Spleen (tissue), 13 donors: ENCODE measurements at places on chromosomes 11 and 22.
A peak's percentile ranks its signal among the peaks of the same experiment; 100 is the strongest.

DNA sequence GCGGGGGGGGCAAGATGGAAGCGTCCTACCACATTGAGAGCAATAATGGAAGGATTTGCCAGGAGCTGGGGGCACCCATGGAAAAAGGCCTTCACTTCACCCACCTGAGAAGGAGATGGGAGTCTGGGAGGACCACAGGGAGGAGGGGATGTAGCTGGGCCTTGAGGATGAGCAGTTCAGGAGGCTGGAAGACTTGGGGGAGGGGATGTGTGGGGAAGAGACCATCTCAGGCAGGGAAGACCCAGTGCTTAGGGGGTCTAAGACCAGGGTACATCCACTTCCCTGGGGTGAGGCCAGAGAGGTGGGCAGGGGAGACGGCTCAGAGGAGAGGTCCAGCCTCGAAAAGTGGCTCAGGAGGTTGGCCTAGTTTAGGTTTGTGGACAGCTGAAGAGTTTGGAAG is 71.3 kb upstream of the TCF20 start:
- no peak for DNase-seq

DNA sequence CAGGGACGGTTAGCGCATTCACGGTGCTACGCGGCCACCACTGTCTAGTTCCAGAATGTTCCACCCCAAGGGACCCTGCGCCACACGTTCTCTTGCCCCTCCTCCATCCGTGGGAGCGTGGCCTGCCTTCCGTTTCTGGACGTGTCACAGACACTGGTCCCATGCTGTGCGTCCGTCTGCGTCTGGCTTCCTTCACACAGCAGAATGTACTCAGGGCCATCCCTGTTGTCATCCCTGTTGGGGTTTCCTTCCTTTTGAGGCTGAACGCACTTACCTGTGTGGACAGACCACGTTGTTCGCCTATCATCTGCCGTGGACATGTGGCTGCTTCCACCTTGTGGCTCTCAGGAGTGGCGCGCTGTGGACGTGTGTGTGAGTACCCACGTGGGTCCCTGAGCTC is 24.9 kb downstream of the BRSK2 start:
- no peak for DNase-seq

GRCh38 chr11:72333661-72334060 is 89.7 kb upstream of the PHOX2A start:
- no peak for DNase-seq

DNA sequence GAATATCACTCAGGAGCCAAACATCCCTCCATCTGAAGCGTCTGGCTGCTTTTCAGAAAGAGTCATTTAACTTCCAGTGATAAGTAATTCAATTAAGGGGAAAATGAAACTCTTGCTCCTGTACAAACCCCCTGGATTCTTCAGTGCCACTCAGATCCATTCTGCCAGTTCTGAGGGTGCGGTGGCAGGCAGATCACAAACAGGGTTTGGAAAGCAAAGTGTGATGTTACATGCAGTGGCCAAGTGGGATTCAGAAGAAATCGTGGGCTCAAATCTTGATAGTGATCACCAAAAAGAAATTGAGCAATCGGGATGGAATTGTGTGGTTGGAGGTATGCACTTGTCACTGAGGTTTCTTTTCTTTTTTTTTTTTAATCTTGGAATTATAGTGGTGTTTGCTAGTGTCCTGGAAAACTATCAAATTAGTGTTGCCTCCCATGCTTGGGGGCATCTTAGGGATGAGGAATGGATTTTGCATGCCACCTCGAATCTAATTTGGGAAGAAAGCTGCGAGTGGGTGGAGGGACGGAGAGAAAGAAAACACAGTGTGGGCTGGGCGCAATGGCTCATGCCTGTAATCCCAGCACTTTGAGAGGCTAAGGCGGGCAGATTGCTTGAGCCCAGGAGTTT is 22.5 kb upstream of the RTL6 start:
- DNase-seq: no peak

DNA sequence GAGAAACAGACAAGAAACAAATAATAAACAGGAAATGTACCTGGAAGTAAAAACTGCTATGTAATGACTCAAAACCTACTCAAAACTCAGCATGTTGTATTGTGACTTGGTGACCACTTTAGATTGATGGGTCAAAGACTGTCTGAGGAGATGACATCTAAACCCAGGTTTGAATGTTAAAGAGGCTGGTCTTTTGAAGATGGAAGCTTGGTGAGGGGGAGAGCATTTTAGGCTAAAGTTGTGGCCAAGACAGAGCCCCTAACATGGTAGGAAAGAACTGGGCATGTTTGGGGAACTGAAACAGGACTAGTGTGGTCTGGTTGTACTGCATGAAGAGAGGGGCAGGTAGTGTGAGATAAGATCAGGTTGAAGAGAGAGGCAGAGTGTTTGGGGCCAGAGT is 85.3 kb upstream of the MYO18B start:
- DNase-seq: no peak

DNA sequence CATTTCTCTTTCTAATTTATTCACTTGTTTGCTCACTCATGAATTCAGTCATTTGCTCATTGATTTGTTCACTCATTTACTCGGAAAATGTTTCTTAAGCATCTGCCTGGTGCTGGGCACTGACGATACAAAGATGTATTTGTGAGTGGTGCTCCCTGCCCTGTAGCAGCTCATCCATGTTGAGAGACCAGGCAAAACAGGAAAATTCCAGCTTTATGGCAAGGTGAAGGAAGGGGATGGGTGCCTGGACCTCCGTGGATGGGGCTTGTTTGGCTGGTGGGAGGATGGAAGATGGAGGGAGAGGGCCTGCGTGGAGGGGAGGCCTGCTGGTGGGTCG is 53.1 kb downstream of the TBC1D22A start:
- peak; percentile 52 for DNase-seq

- no peak for DNase-seq
Measured at GRCh38 chr22:26066534-26066933, 102.7 kb upstream of the SEZ6L start.

DNA sequence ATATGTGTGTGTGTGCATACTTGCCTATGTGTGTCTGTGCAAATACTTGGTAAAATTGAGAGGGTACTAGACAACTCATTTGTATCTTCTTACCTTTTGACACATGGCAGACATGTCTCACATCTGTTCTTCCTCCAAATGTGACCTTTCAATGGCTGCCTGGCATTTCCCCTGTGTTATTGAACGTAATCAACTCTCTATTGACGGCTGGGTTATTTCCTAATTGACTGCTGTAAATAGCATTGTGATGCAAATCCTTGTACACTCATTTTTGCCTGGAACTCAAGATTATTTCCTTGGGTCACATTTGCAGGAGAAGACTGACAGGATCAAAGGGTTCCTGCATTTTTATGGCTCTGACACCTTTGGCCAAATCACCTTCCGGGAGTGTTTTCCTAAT is 37.4 kb downstream of the KCNQ1 start:
- DNase-seq: no peak

GRCh38 chr11:8028766-8029165 is 41.6 kb downstream of the EIF3F start:
- DNase-seq: peak; percentile 27

DNA sequence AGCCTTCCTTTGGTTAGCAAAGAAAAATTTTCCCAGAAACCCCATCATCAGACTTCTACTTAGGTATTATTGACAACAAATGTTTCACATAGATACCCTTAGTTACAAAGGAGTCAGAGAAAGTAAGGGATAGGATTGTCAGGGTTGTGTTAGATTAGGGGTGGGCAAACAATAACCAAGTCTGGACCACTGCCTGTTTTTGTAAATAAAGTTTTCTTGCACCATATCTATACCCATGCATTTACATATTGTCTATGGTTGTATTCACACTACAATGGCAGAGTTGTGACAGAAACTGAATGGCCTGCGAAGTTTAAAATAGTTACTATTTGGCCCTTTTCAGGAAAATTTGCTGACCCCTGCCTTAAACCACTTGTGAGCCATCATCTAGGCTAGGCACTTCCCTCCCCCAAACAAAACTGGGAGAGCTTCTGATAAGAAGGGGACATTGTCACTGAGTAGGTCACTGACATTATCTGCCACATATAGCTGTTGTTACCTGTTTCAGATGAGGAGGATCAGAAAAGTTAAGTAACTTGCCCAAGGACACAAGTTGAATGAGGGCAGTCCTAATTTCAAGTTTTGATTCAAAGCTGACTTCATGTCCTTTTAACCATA is 40.7 kb upstream of the TMEM135 start:
- DNase-seq: no peak

GRCh38 chr11:26134481-26135355 is 197.2 kb upstream of the ANO3 start:
- no peak for DNase-seq

GRCh38 chr22:44212936-44213335 is 32.2 kb downstream of the PARVG start:
- DNase-seq: no peak

DNA sequence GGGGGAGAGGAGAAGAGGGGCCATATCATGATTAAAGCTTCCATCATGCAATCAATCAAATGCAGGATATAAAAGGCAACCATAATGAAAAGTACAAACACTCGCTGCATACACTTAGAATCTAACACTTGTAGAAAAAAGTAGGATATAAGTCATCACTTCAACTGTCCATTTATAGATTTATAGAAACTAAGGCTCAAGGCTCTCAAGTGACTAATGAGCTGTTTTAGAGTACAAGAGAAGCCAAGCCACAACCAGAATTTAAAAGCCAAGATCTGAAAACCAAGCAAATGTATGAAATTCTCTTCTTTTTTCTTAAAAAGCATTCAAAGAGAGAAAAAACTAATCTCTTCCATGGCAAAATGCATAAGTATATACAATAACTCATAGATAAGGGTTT is 160.2 kb upstream of the BLID start:
- no peak for DNase-seq

DNA sequence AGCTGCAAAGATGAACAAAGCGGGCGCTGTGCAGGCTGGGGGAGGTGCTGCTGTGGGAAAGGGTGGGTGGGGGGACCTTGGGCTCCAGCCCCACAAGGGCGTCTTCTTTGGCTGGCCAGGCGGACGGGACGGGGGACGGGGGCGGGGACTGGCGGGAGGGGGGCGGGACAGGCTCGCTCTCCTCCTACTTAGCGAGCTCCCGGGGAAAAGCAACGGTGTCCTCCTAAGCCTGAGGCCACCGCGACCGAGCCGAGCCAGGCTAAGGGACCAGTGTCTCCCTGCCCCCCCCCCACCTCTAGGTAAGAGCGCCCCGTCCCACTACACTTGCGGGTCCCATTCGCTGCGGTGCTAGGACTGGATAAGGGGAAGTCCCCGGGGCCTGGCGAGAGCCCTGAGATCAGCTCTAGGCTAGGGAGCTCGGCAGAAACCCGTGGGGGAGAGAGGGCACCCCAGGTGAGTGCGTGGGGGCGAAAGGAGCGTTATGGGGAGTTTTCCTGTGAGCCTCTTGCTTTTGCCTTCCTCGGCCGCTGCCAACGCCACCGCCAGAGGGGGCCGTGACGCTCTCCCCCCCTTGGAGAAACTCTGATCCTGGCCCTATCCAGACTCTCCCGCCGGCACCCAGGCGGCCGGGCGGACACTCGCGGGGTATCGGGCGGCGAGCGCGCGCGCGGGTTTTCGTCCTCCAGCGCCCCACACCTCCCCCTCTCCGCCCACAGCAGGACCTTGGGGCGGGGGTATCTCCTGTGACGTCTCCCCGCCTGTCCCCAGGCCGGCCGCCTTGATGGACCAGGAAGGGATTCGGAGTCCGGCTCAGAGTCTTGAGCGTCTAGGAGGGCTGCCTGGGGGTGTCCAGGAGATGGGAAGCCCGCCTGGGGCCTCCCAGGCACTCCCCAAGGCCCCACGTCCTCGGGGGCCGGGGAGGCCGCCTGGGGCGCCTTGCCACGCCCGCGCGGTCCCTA is at the start of gene PHLDB1:
Gene PHLDB1 (plus strand): TSS at position 215 of the 959 bp plus-strand sequence. CDS start 6,222 bp downstream, outside the sequence.
- peak; percentile 84 for DNase-seq

DNA sequence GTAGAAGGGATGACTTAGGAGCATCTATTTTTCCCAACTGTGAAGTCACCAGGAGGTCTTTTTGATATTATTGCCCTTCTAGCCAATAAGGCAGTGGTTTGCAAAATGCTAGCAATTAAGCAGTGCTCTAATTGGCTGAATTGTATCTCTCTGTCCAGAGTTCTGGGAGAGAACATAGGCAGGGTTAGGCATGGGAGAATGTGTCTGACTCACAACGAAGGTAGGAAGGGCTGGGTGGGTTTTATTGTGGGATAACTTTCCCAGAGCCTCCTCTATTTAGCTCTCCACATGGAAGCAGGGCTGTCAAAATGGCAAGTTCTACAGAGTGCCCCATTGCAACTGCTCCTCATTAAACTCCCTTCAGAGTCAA is 415.9 kb upstream of the CADM1 start:
- no peak for DNase-seq

DNA sequence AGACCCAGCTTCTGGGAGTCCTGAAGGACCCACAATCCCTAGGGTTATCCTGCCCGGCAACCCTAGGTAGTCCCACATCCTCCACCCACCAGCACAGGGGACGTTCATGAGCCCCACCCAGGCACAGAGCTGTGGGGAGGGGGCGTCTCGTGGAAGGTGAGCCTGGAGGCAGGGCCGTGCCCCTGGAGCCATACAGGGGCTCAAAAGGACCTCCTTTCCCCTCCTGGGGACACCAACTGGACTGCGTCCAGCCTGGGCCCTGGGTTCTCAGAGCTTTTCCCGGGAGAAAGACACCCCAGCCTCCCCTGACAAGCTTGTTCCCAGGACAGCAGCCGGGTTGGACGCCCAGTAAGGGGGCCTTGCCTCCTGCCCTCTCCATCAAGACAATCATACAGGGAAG is 78.4 kb downstream of the BRD1 start:
- DNase-seq: no peak

- DNase-seq: no peak
Measured at GRCh38 chr11:26365284-26365683, 33.4 kb downstream of the ANO3 start.

- no peak for DNase-seq
Measured at GRCh38 chr22:17997456-17997855, 26.9 kb downstream of the MICAL3 start.

DNA sequence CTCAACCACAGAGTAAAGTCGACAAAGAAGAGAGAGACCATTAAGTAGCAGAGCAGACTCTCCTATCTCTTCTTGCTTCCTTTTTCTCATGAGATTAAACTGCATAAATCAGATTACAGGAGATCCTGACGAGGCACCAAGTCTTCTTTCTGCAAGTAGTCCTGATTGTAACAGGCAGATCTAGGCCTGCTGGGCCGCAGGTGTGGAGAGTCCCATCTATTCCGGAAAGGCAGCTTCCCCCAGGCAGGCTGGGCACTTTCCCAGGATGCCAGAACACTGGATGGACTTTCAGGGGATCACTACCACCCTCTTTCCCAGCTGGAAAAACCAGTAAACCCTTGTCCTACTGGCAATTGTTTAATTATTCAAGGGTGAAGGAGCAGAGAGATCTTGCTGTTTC is 173.0 kb upstream of the CADM1 start:
- DNase-seq: no peak

GRCh38 chr11:66722745-66723651 is 6.0 kb downstream of the SPTBN2 start:
- no peak for DNase-seq

DNA sequence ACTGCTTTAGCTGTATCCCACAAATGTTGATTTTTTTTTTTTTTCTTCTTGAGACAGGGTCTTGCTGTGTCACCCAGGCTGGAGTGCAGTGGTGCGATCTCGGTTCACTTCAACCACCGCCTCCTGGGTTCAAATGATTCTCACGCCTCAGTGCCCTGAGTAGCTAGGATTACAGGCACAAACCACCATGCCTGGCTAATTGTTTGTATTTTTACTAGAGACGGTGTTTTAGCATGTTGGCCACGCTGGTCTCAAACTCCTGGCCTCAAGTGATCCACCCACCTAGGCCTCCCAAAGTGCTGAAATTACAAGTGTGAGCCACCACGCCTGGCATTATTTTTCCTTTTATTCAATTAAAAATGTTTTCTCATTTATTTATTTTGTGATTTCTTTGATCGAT is 55.9 kb downstream of the PDHX start:
- no peak for DNase-seq
